Activated naive CD4-positive, alpha-beta T cell treated with Interleukin-2 at 50 U/mL for 16 hours (primary cell): ENCODE measurements at places on chromosomes 1 and 21.

DNA sequence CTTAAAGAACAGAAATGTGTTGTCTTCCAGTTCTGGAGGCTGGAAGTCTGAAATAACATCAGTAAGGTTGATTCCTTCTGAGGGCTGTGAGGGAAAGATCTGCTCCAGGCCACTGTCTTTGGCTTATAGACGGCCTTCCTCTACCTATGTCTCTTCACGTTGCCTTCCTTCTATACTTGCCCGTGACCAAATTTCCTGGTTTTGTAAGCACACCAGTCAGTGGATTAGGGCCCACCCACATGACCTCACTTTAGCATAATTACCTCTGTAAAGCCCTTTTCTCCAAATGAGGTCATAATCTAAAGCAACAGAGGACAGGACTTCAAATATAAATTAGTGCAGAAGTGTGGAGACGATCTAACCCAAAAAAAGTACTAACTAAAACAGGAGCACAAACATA lies 231.6 kb downstream of the NRIP1 start:
- DNase-seq: no peak

- DNase-seq: no peak
These were observed 188.3 kb downstream of the CLEC20A start for GRCh38 chr1:178308438-178308837.

- DNase-seq: no peak
These were observed 136.6 kb upstream of the CD34 start for GRCh38 chr1:208047476-208047934.

- no peak for DNase-seq
These were observed 7.2 kb upstream of the TACSTD2 start for GRCh38 chr1:58584082-58584895.

- DNase-seq: no peak
These were observed 17.0 kb downstream of the NSL1 start for GRCh38 chr1:212774584-212774983.

- no peak for DNase-seq
These were observed 10.9 kb upstream of the SMG7 start for GRCh38 chr1:183461350-183461749.

- no peak for DNase-seq
These were observed 33.9 kb upstream of the SELENON start for GRCh38 chr1:25765923-25766589.

GRCh38 chr1:18132711-18133541 lies 25.3 kb downstream of the IGSF21 start:
- no peak for DNase-seq

GRCh38 chr1:42211224-42211623 lies 46.7 kb upstream of the GUCA2A start:
- DNase-seq: no peak

DNA sequence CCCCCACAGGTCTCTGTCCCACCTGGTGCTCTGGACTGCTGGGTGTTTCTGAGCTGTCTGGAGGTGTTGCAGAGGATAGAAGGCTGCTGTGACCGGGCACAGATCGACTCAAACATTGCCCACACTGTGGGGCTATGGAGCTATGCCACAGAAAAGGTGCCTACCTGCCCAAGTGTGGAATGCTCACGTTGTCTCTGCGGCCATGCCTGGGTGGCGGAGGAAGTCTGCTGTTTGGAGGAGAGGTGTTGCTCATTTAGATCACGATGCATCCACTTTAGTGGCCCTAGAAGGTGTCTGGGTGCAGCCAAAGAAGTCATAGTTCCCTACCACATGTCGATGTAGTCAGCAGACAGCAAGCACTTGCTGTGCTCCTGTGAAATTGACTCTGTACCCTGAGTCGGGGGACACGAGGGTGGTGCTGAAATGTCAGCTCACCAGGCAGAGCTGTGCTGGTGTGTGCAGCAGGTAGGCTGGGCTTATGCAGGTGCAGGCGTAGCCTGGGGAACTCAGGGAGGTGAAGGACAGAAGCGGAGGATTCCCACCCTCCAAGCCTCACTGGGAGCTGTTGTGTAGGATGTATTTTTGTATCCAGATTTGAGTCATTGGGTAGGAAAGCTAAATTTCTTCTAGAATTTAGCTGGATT lies 32.8 kb upstream of the PWP2 start:
- DNase-seq: no peak

- no peak for DNase-seq
These were observed 37.5 kb upstream of the ATP2B4 start for GRCh38 chr1:203589171-203589570.

GRCh38 chr1:151251656-151252470 lies 2.7 kb upstream of the PSMD4 start:
- DNase-seq: peak; percentile 64

DNA sequence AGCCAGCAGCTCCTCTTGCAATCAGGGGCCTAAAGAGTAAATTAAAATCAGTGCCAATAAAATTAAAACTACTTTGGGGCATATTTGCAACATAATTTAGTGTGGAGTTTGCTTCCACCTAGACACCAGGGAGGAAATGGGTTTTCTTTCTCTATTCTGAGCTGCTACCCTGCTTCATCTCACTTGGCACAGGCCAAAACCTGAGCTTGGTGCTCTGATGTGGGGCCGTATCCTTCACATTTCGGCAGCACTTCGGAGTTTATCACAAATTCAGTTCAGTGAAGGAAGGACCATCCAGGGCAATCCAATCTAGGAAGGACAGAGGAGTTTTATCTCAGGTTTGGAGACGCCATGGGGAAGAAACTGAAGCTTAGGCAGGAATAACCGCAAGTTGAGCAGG lies 123.6 kb upstream of the SPATA6 start:
- DNase-seq: no peak

DNA sequence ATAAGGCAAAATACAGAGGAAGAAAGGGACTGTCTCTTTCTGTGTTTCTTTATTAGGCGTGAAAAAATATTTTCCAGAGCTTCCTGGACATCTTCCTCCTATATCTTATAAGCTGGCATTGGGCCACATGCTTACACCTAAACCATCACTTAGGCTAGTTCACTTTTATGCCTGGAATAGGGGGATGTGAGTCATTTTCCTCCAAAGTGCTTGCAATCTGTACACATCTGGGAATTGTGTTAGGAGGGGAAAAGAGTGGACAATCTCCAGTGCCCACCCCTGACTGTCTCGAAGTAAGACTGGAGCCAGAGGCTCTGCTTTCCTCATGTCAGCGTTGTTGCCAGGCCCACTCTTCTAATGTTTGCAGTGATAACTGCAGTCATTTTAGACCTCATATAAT lies 29.9 kb downstream of the GIPC2 start:
- DNase-seq: no peak

DNA sequence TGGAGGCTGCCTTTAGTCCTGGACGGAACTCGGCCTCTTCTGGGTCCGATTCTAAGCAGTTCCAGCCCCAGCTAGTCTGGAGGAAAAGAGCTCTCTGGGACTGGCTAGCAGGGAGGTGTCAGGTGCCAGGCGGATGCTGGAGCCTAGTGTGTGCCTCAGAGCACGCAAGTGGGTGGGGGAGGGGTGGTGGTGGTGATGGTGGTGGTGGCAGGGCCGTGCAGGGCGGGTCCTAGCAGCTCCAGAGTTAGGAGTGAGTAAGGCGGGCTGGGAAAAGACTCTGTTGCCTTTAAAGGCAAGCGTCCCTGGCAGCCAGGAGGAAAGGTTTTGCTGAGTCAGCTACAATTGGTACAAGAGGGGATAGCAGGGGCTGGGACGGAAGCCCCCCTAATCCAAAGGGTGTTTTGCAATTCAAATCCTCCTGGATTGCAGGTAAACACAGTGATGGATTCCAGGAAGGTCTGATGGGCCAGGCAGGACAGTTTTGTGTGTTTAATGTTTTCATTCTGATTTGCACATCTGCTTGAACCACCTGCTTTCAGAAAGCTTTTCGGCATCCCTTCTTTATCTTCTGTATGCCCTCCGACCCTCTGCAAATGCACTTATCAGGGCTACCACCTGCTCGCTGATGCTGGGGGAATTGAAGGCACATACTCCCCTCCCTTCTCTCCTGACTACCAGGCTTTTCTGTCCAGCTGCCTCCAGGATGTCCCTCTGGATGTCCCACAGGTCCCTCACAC lies 4.1 kb upstream of the SLC2A1 start:
- DNase-seq: no peak
